Bronchus fibroblast of lung (primary cell): ENCODE measurements at places on chromosomes 2 and 18. TPM values are rescaled to one million over a fixed set of nuclear protein-coding genes. Genes with fewer than 3 reads are reported as not detected.

PROC gene
- total RNA-seq = not detected in 2 replicates

ALLC gene
- total RNA-seq = not detected in 2 replicates

DNER gene
- total RNA-seq = 3.0 and 3.4 TPM in 2 replicates

LOXHD1 gene
- total RNA-seq = not detected in 2 replicates

PPP1R1C gene
- total RNA-seq = 0.15 and 0.34 TPM in 2 replicates

DSG1 gene
- not detected in 2 replicates for total RNA-seq

GBX2 gene
- not detected in 2 replicates for total RNA-seq

EMX1 gene
- total RNA-seq = not detected in 2 replicates

KIF5C gene
- 0.45 and 0.50 TPM in 2 replicates for total RNA-seq

PDE11A gene
- total RNA-seq = not detected in 2 replicates

PCARE gene
- not detected in 2 replicates for total RNA-seq

CPLX4 gene
- total RNA-seq = not detected in 2 replicates
